ENCODE measurements at places on chromosomes 6 and 20.

GRCh38 chr6:100134703-100135102, 140.7 kb upstream of the MCHR2 start:
- no peak for DNase-seq

- no peak for DNase-seq
Measured at GRCh38 chr6:106135911-106136571, 49.9 kb downstream of the PRDM1 start.

DNA sequence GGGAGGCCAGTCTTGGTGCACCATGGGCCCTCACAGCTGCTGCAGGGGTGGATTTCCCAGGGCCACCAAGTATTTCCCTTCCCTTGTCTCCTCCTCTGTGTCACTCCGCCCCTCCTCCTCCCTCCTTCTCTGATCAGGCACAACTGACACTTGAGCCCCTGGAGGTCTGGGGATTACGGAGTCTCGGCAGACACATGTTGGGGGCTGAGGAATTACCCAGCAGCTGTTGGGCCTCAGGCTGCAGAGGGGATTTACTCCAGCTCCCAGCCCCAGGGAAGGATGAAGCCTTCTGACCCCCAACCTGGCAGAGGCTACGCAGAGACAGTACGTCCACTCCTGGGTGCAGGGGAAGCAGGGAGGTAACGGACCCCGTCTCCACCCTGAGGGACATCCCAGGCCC, 420.5 kb upstream of the SULF2 start:
- DNase-seq: no peak

DNA sequence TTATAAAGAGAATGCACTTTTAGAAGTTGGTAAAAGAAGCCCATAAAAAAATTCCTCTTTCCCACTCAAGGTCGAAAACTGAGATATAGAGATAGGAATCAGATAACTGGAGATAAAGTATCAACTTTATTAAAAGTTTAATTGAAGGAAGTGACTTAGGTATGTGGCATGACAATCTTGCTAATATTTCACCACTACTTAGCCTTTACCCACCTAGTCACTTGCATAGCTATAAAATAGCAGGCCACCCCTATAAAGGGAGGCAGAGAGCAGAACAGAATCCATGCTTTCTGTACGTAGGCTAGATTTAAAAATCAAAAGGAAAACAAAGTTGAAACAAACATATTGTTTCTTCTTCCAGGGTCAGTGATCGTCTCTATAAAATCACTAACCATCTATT, 13.2 kb upstream of the TBC1D32 start:
- no peak for DNase-seq

- DNase-seq: no peak
Measured at GRCh38 chr20:53847139-53847836, 223.1 kb downstream of the BCAS1 start.

GRCh38 chr6:72382602-72383529, 239.0 kb upstream of the KCNQ5 start:
- no peak for DNase-seq

DNA sequence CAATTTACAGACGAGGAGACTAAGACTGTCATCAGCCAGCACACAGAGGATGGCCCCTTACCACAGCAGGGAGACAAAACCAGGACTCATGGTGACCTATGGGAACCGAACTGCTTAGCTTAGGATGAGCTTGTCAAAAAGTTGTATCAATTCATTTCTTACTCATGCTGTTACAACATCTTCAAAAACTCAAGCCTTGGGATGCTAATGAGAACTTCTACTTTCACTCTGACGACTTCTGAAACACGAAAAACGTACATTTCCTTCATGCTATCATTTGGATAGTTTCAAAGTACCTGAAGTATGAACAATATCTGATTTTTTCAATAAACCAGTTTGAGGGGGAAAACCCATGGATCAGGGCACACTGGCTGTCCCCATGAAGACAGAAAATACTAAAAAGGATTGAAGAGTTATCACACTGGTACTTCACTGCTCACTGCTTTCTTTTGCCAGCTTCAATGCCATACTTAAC, 31.9 kb downstream of the HIVEP2 start:
- DNase-seq: peak; percentile 37

GRCh38 chr20:21396599-21397340, 556 bp downstream of the NKX2-4 start:
- peak; percentile 16 for DNase-seq

- no peak for DNase-seq
Measured at GRCh38 chr6:46954837-46955451, 33.2 kb upstream of the ADGRF5 start.

DNA sequence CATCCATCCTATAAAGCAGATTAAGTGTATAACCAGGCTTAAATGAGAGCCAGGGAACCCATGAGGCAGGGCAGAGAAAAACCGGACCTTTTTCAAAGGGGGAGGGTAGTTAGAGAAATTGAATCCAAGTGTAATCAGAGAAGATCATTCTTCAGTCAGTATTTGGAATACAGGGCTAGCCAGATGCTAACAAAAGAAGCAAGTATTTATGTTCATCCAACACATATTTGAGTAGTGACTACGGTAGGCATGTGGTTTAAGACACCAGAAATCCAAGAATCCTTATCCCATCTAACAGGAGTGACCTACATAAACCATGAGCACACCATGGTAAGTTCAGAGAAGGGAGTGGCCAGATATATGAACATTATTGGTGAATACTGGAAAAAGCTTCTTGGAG, 46.8 kb upstream of the FAM83C start:
- DNase-seq: no peak

DNA sequence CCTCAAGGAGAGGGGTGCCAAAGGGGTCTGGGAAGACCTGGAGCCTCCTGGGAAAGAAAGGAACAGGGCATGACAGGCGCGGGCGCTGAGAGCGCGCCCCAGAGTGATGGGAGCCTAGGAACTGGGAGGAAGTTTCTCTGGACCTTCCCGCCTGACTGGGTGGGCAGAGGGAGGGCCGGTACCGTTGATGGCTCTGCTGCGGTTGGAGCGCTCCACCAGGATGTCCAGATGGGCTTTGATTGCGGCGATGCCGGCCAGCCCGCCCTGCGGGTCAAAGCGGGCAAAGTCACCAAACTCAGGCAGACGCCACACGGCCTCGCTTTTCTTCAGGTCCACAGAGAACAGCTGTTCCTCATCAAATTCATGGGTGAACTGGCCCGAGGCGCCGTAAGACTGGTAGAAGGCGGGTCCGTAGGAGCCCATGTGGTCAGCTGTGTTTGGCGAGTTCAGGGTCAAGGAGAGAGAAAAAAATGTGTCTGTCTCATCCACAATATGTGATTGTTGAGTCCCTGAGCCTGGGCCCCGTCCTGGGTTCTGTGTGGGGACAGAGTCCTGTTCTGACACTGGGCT, 1.5 kb downstream of the HLA-DOA start:
- DNase-seq: no peak

GRCh38 chr6:98847779-98848538, 13.6 kb downstream of the POU3F2 start:
- no peak for DNase-seq

DNA sequence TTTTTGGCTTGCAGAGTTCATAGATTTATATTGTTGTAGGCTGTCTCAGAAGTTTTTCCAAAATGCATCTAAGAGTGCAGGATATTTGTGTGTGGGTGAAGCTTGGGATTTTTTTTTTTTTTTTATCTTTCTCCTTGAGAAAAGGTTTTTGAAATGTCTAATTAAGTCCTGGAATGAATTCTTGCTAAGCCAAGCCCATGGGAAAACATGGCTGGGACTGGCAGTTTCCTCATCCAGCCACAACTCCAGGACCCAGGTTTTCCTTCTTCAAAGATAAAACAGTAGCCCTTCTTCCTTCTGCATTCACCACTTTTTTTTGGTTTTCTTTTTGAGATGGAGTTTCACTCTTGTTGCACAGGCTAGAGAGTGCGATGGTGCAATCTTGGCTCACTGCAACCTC, 242.5 kb upstream of the JAG1 start:
- DNase-seq: no peak

GRCh38 chr20:50343125-50343489, 152.5 kb downstream of the CEBPB start:
- DNase-seq: no peak

- DNase-seq: no peak
Measured at GRCh38 chr6:41709375-41709774, 26.0 kb downstream of the TFEB start.

DNA sequence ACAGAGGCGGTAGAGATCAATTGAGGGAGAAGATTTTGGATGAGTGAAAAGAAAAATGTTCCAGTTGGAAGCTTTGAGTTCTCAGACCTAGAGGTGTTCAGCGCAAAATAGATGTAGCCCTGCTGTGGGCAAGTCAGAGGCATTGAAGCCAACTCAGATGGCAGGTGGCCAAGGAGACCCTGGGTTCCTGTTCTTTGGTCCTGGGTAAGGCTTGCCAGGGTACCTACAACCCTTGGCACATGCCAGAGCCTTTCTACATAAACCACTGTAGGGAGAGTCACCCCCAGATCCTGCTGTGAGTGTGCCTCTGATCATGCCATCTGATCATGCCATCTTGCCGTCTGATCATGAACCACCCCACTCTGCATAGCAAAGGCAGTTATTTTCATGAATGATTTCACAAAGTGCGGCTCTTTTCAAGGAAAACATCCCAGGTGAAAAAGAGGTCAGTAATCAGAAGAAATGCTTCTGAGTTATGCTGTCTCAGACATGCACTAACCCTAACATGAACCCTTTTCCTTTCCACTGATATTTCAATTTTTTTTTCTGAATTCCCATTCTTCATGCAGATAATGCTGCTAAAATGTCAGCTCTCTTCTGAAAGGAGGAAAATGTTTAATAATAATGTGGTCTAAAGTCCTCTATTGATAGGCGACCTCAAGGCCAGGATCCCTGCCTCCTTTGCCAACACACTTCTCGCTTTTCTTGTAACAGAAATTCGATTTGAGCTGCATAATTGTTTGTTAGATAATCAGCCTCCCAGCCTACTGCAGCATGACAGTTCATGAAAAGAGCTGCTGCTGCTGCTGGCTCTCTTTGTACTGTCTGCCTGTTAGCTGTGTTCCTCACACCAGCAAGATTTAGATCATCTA, 153.6 kb downstream of the MTHFD1L start:
- DNase-seq: no peak

GRCh38 chr20:12968472-12968871, 40.3 kb upstream of the SPTLC3 start:
- no peak for DNase-seq

- DNase-seq: no peak
Measured at GRCh38 chr6:21384216-21384615, 209.3 kb upstream of the SOX4 start.

DNA sequence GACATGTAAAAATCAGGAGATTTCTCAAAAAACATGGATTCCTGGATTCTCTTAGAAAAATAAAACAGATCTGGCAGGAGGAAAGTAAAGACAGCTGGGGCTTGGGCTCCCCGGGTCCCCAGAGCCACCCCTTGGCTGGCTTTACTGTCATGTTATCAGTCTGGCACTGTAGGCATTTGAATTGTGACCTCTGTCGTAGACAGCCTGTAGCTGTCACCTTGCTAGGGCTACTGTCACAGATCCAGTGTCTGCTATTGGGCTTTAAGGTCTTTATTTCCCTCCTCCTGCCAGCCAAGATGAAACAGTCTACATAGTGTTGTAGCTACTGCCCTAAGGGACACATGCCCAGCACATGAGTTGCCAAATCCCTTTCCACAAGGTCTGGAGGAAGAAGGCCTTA, 37.5 kb downstream of the ABRACL start:
- DNase-seq: no peak

Data from activated T-cell treated with anti-CD3 and anti-CD28 coated beads, Interleukin-2, amount 50 U/mL, for 72 hours (primary cell).